Stimulated activated CD8-positive, alpha-beta memory T cell treated with anti-CD3 and anti-CD28 coated beads, Interleukin-15, amount 100 ng/mL, for 48 hours (primary cell): ENCODE measurements at places on chromosomes 12 and 14.

- no peak for DNase-seq
Measured at GRCh38 chr12:103880299-103881142, 39.5 kb upstream of the NT5DC3 start.

DNA sequence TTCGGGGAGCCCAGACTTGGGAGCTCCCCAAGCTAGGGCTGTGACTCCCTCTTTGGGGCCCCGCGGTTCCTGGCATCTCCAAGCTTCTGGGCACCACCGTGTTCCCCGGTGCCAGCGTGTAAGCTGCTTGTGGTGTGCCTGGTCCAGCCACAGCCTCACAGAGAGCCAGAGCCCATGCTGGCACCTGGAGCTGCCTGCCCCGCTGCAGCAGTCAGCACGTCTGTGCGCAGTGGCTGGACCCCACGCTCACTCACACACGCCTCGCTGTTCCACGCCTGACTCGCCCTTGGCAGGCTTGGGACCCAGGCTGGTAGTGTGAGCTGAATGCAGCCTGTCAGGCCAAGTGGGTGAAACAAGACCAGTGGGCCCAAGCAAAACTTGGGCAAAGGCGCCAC is 34.5 kb downstream of the APAF1 start:
- DNase-seq: no peak

DNA sequence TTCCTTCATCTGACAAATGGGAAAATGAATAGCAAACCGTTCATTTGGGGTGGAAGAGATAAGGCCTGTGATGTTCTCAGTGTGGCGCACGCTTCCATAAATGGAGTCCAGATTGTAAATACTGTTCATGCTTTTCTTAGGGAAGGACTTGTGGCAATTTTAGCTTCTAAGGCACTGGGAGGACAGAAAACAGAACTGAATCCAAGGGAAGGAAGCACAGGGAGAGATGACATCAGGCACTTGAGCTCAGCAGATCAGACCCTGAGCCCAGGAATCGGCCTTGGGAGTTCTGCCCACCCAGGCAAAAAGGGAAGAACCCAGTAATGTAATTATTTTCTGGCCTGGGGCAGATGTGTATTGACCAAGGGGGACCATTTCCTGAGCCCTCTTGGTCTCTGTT is 7.2 kb upstream of the SH2B3 start:
- DNase-seq: no peak

GRCh38 chr14:99930420-99931274 is 134.6 kb upstream of the EVL start:
- peak; percentile 15 for DNase-seq

GRCh38 chr12:34368079-34368478 is 345.8 kb downstream of the ALG10 start:
- DNase-seq: no peak

DNA sequence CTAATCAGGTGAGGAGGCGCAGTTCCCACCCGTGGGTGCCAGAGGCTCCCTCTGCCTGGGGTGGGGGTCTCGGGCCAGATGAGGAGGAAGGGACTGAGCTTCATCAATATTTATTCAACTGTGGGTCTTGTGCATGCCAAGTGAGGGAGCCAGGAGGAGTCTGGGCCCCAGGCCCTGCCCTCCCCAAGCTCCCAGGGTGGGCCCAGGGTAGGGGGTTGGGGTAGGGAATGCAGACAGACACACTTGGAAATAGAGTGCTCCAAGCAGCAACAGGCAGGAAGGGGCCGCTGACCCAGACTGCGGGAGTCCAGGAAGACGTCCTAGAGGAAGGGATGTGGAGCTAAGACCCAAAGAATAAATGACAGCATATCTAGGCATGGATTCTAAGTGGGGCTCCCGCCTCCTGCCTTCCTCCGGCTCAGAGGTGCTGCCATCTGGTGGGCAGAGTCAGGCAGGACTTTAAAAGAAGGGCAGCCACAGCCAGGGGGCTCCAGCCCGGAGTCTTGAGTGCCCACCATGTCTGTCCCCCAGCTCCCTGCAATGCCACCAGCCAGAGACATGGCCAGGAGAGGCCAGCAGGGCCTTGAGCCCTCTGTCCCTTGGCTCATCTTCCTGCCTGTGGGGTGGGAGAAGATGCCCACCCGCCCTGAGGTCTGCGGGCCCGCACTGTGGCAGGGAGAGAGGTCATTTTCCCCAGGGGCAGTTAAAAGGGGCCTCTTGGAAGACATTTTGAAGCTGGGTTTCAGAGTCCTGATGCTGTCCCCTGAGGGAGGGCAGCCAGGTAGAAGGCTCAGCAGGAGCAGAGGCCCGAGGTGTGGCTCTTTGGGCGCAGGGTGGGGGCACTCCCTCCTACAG is 70.1 kb downstream of the PHETA1 start:
- peak; percentile 7 for DNase-seq

DNA sequence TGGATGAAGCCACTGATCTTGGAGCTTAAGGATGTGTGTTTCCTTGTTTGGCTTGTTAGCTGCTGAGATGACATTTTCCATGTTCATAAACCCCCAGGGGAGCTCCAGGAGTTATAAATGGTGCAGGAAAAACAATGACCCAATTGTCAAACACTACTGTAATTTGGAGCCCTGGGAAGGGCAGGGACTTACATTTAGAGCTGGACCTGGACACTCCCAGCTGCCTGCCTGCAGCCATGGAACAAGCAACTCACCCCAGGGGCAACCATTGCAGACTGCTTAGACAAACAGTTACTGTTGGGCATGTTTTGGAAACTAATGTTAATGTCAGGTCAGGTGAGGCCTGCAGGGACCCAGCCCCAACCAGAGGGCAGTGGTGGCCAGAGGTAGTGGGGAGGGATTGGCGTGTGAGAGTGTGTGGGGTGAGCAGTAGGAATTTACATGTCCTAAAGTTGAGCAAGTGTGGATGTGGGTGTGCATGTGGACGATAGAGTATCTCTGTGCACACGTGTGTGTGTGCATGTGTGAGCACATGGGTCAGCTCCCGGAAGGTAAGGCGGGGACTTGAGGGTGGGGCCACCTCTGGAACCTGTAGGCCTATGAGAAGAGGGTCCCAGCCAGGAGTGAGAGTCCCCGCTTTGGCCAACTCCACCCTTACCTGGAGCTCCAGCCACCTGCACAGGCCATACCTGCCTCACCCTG is 86.4 kb upstream of the NOS1 start:
- DNase-seq: no peak

DNA sequence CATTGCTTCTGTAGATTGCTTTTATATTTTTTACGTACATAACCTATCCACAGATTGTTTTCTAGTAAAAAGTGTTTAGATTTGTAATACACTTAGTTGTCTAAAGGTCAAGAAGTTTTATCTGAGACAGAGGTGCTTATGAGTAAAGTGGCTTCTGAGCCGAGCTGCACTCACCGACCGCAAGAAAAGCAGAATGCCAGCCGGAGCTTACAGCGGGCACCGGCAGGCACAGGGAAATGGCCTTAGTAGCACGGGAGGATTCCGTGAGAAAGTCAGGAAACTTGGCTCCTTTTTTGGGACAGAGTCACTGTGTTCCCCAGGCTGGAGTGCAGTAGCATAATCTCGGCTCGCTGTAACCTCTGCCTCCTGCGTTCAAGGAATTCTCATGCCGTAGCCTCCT is 29.8 kb downstream of the PIWIL1 start:
- DNase-seq: no peak

- no peak for DNase-seq
Measured at GRCh38 chr14:51410897-51411296, 170.8 kb downstream of the TMX1 start.

GRCh38 chr14:90511795-90512328 is 115.0 kb downstream of the CALM1 start:
- no peak for DNase-seq

GRCh38 chr12:102522768-102523167 is 42.4 kb upstream of the IGF1 start:
- no peak for DNase-seq

GRCh38 chr12:12577786-12578185 is 15.1 kb upstream of the DUSP16 start:
- no peak for DNase-seq

DNA sequence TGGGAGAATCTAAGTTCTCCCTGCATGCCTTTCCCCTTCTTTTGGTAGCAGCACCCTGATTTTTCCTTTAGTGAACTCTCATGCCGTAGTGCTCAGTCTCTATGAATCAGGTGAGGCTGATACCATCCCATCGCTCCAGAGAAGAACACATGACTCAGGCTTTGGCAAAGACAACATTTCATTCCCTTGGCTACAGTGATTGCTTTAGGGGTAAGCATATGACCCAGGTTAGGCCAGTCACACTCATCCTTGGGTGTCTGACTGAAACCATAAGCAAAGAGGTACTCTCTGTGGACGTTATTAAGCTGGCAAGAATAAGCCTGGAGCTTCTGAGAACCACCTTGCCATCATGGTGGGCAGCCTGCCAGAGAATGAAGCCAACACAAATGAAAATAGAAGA is 141.8 kb downstream of the MYRFL start:
- no peak for DNase-seq
